GM23248 (cell line): ENCODE measurements at places on chromosomes 7 and 10. TPM values are rescaled to one million over a fixed set of nuclear protein-coding genes. Genes with fewer than 3 reads are reported as not detected.

Gene ZNF804B
- polyA plus RNA-seq = not detected in 2 replicates

Gene PRPS1L1
- not detected in 2 replicates for polyA plus RNA-seq

Gene LRRC27
- polyA plus RNA-seq = 9.6 and 11.5 TPM in 2 replicates

Gene NUTM2E
- polyA plus RNA-seq = not detected in 2 replicates

Gene HMX2
- not detected in 2 replicates for polyA plus RNA-seq

Gene MYL10
- polyA plus RNA-seq = not detected in 2 replicates

Gene CYP2E1
- polyA plus RNA-seq = 0.31 and 0.79 TPM in 2 replicates
